ENCODE measurements at places on chromosomes 1 and 21.

GRCh38 chr1:22471610-22472009, 20.0 kb downstream of the ZBTB40 start:
- DNase-seq: no peak

GRCh38 chr21:27421654-27422053, 454.8 kb upstream of the ADAMTS5 start:
- no peak for DNase-seq

GRCh38 chr1:8914466-8914865, 31.2 kb upstream of the CA6 start:
- no peak for DNase-seq

- no peak for DNase-seq
These were observed 15.5 kb downstream of the CLIC6 start for GRCh38 chr21:34684174-34684876.

- no peak for DNase-seq
These were observed 132.0 kb downstream of the AKT3 start for GRCh38 chr1:243718022-243718421.

DNA sequence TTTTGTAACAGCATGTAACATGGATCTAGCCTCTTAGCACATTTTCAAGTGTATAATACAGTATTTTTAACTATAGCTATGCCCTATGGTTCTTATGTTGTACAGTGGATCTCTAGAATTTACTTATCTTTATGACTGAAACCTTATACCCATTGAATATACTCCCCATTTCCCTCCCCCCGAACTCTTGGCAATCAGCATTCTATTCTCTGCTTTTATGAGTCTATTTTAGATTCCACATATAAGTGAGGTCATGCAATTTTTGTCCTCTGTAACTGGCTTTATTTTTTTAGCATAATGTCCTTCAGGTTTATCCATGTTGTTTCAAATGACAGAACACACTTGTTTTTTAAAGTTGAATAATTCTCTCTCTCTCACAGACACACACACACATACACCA, 3.1 kb upstream of the GBP6 start:
- DNase-seq: no peak

- peak; percentile 63 for DNase-seq
These were observed 167.8 kb downstream of the DHRS3 start for GRCh38 chr1:12450090-12450755.

GRCh38 chr1:2311184-2312032, 79.9 kb downstream of the MORN1 start:
- peak; percentile 35 for DNase-seq

GRCh38 chr1:861714-862113, 62.0 kb upstream of the SAMD11 start:
- DNase-seq: no peak

- DNase-seq: no peak
These were observed 109.8 kb downstream of the JAK1 start for GRCh38 chr1:64856553-64856952.

DNA sequence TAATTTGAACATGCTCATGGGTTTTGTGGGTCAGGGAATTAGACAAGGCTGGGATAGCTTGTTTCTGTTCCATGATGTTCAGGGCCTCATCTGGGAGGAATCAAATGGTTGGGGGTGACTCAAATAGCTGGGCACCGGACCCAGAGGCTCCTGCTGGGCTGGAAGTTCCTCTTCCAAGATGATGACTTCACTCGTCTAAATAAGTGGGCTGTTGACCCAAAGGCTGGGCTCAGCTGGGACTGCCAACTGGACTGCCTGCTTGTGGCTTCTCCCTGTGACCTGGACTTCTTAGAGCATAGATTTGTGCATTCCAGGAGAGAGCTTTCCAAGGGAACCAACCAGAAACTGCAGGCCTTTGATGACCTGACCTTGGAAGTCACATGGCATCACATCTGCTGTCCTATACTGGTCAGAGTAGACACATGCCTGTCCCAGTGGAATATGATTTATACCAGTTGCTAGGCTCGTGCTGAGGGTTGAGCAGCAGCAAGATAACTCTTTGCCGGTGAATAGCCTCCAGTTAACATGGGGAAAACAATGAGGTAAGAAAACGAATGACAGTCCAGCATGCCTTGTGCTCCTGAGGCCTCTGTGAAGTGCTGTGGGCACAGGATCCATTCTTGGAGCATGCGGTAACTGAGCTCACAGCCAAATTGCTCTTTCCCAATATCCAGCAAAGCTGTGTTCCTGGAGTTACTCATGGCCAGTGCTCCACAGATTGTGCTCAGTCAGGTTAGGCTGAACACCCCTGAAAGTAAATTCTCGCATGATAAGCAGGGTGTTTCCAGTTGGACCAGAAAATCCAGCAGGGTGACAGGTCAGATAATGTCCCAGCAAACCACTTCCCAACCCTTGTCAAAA, 272.9 kb upstream of the TMEM51 start:
- peak; percentile 37 for DNase-seq
